ENCODE measurements at places on chromosomes 5 and 9.

- DNase-seq: no peak
These were observed 72.0 kb downstream of the SEMA6A start for GRCh38 chr5:116502616-116503015.

DNA sequence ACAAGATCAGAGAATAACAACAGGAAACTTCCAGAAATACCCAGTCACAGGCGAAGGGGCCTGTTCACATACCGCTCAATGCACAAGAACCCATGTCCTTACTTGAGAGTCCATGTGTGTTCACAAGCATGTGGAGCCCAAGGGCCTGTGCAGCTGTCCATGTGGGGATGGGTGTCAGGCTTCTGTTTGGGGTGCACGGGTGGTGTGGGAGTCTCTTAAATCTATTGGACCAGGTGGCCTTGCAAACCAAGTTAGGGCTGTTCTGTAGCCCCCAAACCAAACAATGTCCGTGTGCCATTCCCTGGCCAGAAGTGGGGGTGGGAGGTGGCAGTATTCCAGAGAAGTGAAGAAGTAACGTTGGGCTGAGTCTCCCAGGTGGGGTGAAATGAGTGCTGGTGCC, 222.3 kb downstream of the PBX3 start:
- DNase-seq: no peak

GRCh38 chr5:156802501-156802900, 47.6 kb upstream of the PPP1R2B start:
- no peak for DNase-seq

DNA sequence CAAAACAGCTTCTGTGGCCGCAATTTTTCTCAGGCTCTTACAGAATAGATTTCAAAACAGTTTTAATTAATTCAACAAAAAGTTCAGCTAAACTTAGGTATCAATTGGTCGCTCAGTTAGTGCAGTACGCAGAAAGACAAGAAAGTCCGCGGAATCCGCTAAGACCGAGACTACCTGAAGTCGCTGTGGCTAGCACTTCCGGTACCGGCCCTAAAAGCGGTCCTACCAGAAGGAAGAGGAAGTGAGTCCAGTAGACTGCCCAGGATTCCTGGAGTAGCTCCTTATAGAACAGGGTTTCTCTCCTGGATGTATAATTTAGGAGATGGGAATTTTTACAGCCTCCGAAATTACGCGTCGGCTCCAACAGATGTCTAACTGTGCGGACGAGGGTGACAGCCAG, 16.6 kb upstream of the PCDHB2 start:
- DNase-seq: no peak

DNA sequence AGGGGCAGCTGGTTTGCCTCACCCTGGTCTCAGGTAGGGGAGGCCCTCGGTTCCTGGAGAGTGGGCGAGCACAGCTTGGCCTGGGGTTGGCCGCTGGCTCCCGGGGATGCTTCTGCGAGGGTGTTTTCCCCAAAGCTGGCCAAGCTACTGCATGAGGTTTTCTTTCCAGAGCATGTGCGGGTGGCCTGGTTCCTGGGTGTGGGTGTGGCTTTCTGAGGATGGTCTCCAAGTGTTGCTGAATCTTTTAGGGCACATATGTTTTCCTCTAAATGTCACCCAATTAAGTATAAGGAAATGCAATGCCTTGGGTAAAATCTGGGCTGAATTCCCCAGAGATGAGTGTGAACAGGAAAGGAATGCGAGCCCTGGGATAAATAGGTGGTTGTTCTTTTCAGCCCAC, 115.8 kb upstream of the ICE1 start:
- no peak for DNase-seq

DNA sequence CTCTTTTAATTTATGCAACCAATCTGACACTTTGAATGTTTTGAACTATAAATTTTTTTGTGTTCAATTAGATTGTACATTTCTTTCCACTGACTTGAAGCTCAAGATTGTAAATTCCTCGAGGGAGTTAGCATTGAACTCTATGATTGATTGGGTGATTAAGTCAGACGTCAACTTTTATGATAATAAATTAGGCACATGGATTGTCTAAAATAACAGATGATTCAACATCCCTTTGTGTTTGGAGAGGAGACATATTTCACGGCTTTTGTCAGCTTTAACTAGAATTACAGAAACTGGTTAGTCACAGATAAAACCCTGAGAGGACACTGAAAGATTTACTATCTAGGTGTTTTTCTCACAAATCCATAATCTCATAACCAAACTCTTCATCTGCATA, 32.7 kb upstream of the TXNDC8 start:
- DNase-seq: no peak

DNA sequence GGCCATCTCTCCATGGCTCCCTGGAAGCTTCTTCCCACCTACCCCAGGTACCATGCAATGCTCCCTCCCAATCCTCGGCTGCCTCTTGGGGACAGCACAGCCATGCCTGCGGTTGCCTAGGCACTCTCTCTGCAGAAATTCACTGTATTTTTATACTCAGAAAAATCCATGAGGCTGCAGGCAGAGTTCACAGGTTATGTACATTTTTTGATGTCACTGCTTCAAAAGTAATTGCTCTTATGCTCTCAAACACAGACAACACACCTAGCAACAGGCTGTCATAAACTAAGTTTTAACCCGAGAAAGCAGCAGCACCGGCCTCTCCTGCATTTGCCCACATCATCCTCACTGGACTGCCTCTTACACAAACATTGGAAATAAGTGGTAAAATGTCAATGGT, 102.4 kb downstream of the AK8 start:
- no peak for DNase-seq

- DNase-seq: no peak
These were observed 47.9 kb upstream of the CHSY3 start for GRCh38 chr5:129856325-129856724.

GRCh38 chr9:107169796-107170195, 113.3 kb upstream of the RAD23B start:
- no peak for DNase-seq

- DNase-seq: no peak
These were observed 262.1 kb downstream of the FANCC start for GRCh38 chr9:95055334-95055850.

- DNase-seq: no peak
These were observed 241.4 kb downstream of the ARHGAP26 start for GRCh38 chr5:143011585-143011984.

DNA sequence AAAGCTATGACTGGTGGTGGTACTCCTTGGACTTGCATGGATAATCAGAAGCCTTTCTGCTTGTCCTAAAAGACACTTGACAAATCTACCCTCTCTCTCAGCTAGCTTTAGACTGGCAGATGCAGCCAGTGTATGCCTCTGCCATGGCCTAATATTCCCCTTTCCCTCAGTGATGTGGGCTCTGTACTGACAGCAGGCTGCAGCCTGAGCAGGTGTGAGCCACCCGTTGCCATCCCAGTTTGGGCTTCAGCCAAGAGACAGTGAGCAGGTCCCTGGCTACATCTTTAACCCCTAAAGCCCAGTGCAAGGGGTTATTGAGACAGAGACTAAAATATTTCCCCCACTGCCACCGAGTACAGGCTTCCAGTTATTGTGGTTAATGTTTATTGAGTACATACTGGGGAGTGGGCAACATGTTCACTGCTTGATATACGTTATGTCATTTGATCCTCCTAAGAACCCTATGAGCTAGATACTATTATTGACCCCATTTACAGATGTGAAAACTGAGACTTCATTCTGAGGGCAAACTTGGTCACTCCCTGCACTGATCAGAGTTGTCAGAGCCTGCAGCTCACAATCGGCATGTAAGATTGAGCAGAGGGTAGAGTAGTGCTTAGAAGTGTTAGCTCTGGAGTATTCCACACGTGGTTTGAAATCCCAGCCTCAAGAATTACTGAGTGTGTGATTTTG, 254.2 kb downstream of the ARHGAP26 start:
- no peak for DNase-seq

GRCh38 chr9:75992482-75993206, 102.2 kb downstream of the PCSK5 start:
- no peak for DNase-seq

GRCh38 chr5:142862594-142862993, 92.4 kb downstream of the ARHGAP26 start:
- no peak for DNase-seq

DNA sequence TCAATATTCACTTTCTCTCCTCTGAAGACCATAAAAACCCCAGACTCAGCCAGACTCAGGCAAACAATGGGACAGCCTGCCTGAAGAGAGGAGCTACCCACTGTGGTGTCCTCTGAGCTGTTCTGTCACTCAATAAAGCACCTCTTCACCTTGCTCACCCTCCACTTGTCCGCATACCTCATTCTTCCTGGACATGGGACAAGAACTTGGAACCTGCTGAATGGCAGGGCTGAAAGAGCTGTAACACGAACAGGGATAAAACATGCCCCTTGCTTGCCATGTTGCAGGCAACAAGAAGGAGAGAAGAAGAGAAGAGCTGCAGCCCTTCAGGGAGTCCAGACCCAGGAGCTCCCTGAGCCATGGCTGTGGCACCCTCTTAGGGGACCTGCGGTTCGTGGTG, 86.8 kb upstream of the SEMA6A start:
- no peak for DNase-seq

DNA sequence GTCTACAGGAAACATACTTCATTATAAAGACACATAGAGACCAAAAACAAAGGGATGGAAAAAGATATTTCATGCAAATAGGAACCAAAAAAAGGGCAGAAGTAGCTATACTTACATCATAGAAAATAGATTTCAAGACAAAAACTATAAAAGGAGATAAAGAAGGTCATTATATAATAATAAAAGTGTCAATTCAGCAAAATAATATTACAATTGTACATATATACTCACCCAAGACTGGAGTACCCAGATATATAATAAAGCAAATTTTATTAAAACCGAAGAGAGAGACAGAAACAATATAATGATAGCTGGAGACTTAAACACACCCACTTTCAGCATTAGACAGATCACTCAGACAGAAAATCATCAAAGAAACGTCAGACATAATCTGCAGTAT, 546.3 kb downstream of the PRDM9 start:
- no peak for DNase-seq

GRCh38 chr5:51618234-51618633, 235.0 kb downstream of the ISL1 start:
- no peak for DNase-seq

DNA sequence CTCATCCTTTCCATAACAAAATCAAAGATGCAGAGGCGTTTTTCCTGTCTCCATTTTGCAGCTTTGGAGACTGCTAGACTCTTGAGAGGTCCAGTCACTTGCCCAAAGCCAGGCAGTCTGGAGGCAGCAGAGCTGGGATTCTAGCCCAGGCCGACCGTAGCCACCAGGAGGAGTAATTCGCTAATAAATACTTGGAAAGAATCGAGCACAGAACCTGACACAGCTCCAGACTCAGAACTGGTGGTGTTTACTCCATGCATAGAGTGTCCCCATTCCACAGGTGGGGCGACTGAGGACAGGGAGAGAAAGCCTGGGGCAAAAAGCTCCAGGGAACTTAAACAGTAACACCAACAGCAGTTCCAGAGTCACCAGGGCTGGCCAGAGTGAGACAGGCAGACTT, 10.7 kb upstream of the CERCAM start:
- DNase-seq: no peak

DNA sequence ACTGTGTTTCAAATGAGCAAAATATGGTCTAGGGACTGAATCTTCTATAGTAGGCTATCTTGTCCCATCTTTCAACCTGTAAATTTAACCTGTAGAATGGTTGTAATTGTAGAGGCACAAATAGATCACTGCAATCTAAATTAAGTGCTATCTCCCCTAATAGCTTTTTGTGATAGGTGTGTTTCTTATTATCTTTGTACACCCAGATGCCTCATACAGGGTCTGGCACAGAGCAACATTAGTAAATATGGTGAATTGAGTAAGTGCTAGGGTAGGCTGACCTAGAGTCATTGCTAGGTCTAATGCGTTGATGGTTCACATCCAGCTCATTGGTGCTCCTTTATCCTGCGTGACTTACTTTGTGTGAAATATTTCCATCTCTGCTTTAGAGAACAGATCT, 100.6 kb downstream of the PBX3 start:
- DNase-seq: no peak

GRCh38 chr9:107484117-107484723, 5.3 kb downstream of the KLF4 start:
- no peak for DNase-seq

GRCh38 chr5:16552666-16553343, 64.0 kb downstream of the RETREG1 start:
- DNase-seq: peak; percentile 8

- DNase-seq: no peak
These were observed 4.0 kb upstream of the GPSM1 start for GRCh38 chr9:136323371-136323789.

DNA sequence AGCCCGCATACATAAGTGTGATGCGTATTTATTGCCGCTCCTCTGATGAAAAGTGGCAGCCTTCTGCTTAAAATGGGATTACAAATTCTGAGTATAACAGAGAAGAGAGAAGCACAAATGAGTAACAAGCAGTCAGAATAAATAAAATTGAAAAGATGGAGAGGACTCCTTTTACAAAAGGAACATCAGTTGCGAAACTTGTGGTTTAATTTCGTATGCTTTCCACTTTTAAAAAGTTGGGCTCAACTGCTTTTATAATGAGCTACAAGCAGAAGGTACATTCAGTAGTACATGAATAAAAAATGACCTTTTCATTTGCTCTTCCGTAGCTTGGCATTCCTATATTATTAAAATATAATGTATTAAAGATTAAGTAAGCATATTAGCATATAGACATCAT, 320.0 kb downstream of the FBXL17 start:
- no peak for DNase-seq

DNA sequence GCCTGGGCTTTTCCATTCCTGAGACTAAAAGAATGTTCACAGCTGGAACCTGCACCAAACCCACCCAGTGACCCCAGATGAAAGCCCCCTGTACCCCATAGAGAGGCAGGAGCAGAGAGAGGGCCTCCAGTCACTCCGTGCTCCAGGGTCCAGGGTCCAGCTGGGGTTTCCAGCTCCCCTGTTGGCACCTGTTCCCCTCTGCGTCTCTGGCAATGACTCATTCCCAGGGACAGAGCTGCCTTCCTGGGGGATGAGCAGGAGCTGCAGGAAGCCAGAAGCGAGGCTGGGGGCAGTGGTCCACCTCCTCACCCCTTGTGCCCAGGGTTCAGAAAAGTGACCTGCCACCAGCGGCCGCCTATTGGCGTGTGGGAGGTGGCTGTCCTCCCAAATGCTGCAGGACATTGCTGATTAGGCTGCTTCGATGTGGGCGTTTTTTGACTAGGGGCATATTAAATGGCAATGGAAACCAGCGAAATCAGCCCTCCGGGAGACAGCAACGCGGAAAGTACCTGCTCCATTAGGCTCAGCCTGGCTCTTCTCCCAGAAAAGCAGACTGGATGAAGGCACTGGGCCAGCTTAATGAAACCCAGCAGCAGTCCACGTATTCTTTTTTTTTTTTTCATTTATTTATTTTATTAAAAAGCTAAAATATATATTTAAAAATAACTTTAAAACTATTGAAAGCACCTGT, 97.4 kb downstream of the DAP start:
- no peak for DNase-seq
